Sigmoid colon (tissue), 7 donors: ENCODE measurements at places on chromosomes 5 and 9. TPM values are rescaled to one million over a fixed set of nuclear protein-coding genes. Genes with fewer than 3 reads are reported as not detected.

BSPRY gene
- total RNA-seq, result 0.66 TPM

PTRH1 gene
- 16.3 TPM for total RNA-seq

STPG3 gene
- not detected for total RNA-seq

CNTNAP3B gene
- 65.9 TPM for total RNA-seq

RGS7BP gene
- 0.49 TPM for total RNA-seq

OBP2B gene
- not detected for total RNA-seq

SPINK4 gene
- total RNA-seq, result not detected

MARCOL gene
- not detected for total RNA-seq

DNA sequence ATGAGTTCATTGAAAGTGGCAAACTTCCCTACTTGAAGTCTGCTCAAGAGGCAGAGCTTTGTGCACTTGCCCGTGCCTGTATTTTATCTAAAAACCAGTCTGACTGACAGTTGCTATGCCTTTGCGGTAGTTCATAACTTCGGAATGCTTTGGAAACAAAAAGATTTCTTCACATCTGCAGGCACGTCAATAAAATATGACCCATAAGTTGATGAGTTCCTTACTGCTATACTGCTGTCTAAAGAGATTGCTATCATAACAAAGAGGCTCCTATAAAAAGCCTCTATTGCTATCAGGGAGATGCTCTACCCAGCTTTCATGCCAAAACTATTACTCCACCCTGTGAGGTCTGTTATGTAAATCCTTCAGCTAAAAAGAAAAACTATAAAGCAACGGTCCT is 25.4 kb upstream of the RNF20 start:
- no peak for DNase-seq

GRCh38 chr5:138067945-138068344 is 15.9 kb upstream of the WNT8A start:
- no peak for DNase-seq

DNA sequence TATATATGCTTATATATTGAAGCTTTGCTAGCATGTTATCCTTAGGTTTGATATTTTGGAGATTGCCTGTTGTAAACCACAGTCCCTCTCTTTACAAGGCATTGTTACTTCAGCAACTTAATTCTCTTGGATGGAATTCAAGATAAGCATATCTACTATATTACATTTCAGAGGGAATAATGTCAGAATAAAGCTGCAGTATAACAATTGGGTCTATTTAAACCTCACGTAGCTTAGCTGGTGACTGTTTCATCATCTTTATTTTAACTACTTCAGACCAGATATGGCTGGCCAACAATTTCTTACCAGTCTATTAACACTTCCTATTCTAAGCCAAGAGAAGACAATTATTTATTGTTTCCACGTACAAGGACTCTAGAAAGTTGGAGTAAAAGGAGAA is 27.1 kb downstream of the ZCCHC10 start:
- no peak for DNase-seq

DNA sequence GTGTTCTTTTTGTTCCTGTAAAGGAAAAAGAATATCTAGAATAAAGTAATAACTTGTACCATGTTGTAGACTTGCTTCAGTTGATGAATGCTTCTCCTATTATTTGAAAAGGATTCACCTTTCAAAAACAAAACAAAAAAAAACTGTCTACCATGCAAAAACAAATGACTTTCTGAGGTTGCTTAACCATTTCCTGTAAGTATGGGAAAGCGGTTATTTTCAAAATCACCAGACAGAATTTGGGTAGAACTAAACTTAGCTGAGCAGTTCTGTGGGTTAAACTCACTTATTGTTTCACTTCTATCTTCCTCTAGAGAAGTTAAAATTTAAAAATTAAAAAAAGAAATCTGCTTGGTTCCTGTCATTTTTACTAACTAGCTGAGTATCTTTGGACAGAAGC is 25.2 kb downstream of the LNPEP start:
- no peak for DNase-seq

- DNase-seq, result no peak
Observed at GRCh38 chr9:31759703-31760102, 624.7 kb upstream of the ACO1 start.

GRCh38 chr5:158928404-158928803 is 171.3 kb downstream of the EBF1 start:
- no peak for DNase-seq

DNA sequence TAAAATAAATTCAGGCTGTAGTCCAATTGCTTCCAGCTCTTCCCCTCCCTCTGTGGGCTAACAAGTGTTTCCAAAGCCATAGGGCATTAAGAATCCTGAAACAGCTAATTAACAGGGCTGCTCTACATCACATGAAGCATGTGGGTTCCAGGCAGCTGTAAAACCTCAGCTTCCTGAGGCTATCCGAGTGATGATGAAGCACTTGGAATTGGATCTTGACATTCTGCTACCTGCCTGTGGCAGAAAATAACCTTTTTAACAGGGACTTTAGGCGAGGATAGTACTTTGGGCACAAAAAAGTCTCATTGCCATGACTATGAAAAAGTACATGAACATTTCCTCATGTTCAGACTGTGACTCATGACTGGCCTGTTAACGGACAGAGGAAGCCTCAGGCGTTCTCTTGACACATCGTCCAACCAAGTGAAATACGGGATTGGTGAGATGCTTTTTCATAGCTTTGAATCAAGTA is 107.2 kb downstream of the PDE4D start:
- no peak for DNase-seq

GRCh38 chr9:127746959-127747569 is 12.0 kb upstream of the TOR2A start:
- no peak for DNase-seq

- DNase-seq, result no peak
Observed at GRCh38 chr5:134053314-134053839, 48.6 kb upstream of the VDAC1 start.

DNA sequence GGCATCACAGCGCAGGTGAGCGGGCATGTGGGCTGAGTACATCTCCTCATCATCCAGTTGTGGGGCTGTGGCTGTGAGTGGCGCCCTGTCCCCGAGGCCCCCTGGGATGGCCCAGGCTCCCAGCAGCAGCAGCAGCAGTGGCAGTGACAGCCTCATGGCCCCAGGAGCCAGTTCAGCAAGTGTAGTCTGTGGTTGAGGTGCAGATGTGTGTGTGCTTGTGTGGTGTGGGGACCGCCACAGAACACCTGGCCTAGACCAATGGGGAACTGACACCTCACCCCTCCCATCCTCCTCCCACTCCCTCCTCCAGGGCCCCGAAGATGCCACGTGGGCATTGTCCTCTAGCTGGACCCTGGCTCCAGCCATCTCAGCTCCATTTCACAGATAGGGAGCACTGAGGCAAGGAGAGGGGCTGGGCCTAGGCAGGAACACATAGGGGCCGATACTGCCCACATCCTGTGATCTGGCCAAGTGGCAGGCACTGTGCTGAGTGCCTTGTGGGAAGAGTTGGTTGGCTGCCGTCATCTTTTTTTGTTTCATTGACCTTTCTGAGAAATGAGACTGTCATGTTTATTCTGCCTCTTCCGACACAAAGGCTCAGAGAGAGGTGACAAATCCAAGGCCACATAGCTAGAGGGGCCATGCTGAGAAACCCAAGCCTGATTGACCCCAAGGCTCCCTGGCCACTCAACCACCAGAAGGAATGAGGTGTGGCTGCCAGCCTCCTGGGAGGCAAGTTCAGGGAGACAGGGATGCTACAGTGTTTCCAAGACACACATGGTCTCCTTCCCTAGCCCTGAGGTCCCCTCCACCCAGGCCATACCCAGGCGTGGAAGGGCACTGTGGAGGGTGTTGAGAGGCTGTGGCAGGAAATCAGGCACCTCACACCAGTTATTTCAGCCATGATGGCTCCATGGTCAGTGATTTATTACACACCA is at the start of gene MZB1:
MZB1 (minus strand) TSS at position 213 of the 938 bp plus-strand sequence; CDS start at position 156, 57 bp downstream.
- DNase-seq, result no peak

- DNase-seq, result no peak
Observed at GRCh38 chr5:77292026-77292757, 81.7 kb downstream of the PDE8B start.

DNA sequence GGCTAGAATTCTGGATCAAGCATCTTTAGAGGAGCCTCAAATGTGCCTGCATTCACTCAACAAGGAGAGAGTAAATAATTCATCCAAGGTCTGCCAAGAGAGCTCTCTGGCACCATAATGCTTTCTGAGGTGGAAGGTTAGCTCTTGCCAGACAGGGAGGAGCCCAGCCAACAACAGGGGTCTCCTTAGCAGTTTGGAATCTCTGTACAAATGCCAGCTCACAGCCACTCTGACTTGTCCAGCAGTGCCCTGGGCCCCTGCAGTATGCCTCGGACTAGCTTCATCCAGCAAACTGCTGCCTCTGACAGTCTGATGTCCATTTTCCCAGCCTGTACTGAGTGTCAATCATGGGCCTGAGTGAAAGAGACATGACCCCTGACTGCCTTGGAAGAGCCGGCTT is 127.2 kb upstream of the SLC44A1 start:
- DNase-seq, result no peak

- DNase-seq, result no peak
Observed at GRCh38 chr5:143119291-143119769, 284.2 kb downstream of the NR3C1 start.
